ENCODE measurements at places on chromosomes 5 and 9. TPM values are rescaled to one million over a fixed set of nuclear protein-coding genes. Genes with fewer than 3 reads are reported as not detected.

Gene MUSK
- total RNA-seq, result 5.5 TPM

Gene FOXD4L4
- 0.14 TPM for total RNA-seq

Gene SYK
- total RNA-seq, result under 0.01 TPM

Gene PIP5KL1
- total RNA-seq, result 3.0 TPM

Gene ANKRD34B
- total RNA-seq, result not detected

Gene VCAN
- total RNA-seq, result 452 TPM

Gene TMEM232
- 3.4 TPM for total RNA-seq

Gene PCDHB7
- 0.71 TPM for total RNA-seq

All from smooth muscle cell of bladder (primary cell).